ENCODE measurements at places on chromosomes 1 and 21.
A peak's percentile ranks its signal among the peaks of the same experiment; 100 is the strongest.

DNA sequence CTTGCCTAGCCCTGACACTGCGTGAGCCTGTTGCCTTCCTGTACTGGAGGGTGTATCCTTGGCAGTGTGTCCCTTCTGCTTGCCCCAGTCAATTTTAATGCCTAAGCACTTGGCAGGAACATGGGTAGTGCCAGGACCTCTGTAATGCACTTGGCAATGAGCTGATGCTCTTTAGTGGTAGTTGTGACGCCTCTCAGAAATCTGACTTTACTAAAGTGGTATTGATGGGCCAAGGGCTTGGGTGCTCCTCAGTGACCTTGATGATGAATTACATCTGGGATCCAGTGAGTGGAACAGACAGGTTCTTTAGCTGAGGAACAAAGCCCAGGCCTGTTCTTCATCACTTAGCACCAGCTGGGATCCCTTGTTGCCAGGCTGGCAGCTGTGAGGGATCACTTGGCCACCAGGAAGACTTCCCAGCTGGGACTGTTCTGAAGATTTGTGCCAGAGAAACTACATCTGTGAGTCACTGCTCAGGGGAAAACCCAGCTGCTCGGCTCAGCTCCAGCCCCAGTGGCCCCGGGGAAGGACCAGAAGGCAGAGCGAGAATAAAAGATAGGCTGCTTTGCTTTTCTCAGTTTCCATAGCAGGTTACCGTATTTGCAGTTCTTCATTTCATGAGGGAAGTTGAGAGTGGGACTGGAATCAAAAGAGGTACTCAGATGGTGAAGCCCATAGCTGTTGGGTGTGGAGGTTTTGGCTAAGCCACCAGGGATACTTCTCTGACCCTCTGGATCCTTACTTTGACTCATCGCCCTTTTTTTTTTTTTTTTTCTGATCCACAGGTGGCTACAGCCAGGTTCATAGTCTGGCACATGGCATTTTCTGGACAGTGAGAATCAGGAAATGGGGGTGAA is 28.5 kb upstream of the KCNA2 start:
- peak; percentile 77 for DNase-seq

GRCh38 chr1:84598418-84598817 is 24.2 kb upstream of the CTBS start:
- DNase-seq: no peak

GRCh38 chr1:162336621-162337285 is 39.9 kb downstream of the SPATA46 start:
- DNase-seq: no peak

GRCh38 chr1:111219557-111220286 is 7.8 kb upstream of the CHI3L2 start:
- peak; percentile 46 for DNase-seq

DNA sequence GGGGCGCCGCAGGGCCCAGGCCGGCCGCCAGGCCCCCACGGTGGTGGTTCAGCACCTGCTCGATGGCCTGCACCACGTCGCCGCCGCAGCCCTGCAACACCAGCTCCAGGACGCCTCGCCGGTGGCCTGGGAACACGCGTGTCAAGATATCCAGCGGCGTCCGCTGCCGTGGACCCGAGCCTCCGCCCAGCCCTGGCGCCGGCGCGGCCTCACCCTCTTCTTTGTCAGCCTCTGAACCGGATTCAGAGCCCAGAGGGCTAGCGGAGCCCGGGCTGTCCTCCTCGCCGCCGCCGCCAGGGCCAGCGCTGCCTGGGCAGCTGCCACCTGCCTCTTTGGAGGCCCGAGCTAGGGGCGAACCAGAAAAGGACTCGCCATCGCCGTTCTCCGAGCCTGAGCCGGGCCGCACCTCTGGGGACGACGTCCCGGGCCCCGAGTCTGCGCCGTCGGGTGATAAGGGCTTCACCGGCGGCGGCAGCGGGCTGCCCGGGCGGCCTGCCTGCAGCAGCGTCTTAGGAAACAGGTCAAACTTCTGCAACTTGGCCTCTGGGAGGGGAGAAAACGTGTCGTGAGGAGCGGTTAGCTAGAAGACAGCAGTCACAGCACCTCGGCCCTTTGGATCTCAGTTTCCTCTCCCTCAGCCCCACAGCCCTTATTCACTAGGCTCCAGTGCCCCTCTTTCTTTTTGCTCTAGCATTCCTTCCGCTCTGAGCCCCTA is 3.9 kb downstream of the DMRTA2 start:
- DNase-seq: no peak

DNA sequence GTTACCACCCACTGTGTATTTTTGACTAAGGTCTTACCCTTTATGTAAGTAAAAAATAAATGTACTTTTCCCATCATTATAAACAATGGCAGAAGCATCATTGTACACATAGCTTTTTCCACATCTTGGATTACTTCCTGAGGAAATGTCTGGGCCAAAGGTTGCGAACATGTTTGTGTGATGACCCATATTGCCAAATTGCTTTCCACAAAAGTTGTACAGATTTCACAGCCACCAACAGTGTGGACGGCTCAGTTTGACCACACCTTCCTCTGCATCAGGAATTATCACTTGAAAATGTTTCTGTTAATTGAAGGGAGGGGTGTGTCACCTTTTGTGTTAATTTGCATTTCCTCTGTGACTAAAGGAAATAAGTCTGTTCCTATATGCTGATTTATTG is 25.7 kb downstream of the AKNAD1 start:
- no peak for DNase-seq

GRCh38 chr1:206465951-206466350 is 4.3 kb upstream of the IKBKE start:
- no peak for DNase-seq

DNA sequence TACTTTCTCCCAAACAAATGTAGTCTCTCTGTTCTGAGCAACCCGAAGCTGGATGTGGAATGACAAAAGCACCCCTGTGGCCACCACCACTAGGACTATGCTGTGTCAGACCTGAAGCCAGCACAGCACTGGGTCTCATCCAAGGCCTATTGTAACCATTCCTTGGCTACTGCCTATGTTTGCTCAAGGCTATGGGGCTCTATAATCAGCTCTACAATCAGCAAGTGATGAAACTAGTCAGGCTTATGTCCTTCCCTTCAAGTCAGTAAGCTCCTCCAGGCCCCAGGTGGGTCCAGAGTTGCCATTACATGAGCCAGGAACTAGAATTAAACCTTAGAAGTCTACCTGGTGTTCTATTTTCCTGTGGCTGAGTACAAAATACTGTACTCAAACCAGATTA is 370.2 kb downstream of the TBX15 start:
- no peak for DNase-seq

DNA sequence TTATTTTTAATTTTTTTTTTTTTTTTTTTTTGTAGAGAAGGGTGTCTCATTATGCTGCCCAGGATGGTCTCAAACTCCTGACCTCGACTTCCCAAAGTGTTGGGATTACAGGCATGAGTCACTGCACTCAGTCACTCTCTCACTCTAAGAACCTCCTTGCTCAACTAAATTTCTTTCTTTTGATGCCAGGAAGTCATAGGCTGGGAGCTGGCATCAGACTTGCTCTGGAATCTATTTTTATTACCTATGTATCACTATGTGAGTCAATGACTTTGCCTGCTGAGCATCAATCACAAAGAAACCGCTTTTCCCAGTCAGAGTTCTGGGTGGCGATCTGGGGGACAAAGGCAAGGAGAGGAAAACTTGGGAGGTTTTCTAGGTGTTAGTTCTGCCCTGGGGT is 35.5 kb upstream of the PARP1 start:
- no peak for DNase-seq

DNA sequence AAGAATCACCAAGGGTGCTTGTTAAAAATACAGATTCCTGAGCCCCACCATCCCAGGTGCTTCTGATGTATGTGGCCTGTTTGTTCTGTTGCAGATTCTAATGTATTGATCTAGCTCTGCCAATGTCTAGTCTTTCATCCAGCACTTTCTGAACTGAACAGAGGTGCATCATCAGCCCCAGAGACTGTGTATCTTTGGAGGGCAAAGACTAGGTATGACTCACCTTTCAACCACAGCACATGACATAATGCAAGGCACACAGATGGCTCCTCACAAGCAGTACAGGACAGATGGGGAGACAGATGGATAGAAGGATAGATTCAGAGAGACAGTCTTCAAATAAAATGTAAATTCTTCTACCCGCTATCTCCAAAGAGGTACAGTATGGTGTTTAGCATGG is 32.3 kb downstream of the CD58 start:
- peak; percentile 31 for DNase-seq

DNA sequence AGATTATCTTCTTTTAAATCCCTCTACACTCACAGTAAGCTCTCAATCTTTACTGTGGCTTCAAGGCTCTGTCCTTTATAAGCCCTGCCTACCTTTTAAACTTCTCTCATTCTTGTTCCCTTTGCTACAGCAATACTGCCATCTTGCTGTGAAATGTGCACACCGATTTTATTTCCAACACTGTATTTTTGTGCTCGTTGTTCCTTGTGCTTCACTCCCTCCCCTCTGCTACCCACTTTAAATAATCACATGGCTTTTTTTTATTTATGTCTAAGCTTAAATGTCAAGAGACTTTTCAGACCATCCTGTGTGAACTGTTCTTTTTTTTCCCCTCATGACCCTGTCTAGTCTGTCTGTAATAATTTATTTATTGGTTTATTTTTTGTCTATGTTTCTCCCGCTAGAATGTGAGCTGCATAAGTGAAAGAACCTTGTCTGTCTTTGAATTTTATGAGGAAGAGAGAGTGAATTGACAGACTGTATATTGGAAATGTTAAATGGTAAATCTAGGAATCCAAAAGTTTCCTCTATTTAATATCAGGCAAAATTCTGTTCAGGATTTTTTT is 45.7 kb downstream of the ABCD3 start:
- no peak for DNase-seq

DNA sequence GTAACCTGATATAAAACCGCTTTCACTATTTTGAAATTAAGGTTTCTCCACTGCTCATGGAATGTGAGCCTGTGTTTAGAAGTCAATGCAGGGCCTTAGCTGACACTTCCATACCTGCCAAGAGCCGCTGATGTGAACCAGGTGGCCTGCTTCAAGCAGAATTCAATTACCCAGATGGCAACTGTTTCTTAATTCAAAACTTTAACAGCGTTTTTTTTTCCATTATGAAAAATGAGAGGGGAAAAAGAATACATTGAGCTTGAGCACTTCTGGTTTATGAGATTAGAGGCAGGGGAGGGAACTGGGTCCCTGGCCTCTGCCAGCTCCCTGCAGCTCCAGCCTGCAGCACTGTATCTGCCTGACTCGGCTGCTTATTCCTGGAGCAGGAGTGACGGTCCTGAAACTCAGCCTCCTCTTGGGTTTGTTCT is 7.7 kb upstream of the ATP1A1 start:
- no peak for DNase-seq

DNA sequence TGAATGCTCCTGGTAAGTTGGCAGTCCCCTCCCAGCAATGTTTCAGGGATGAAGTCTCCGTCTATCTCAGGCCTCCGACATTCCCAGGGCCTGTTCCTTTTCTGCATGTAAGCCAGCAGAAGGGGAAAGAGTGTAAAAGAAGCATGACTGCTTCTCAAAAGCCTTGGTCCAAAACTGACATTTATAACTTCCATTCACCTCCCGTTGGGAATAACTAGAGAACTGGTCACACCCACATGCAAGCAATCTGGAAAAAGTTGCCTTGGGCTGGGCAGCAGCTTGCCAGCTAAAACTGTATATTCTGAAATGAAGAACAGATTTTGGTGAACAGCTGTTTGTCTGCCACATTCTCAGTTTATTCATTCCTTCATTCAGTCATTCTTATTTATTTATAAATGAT is 24.2 kb upstream of the NPL start:
- DNase-seq: no peak

- no peak for DNase-seq
Measured at GRCh38 chr1:51558375-51558924, 39.4 kb upstream of the EPS15 start.

DNA sequence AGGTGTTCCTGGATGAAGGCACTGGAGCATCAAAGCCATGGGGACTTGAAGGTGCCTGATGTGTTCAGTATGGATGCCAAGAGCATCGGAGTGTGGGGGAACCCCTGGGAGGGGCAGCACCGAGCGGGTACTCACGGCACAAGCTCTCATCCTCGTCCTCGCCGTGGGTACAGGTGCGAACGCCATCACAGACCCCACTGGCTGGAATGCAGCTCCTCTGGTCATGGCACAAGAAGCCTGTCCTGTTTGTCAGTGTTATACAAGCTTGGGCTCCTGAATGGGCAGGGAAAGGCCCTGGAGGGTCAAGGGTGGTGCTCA is 6.0 kb downstream of the LDLRAD1 start:
- DNase-seq: no peak

DNA sequence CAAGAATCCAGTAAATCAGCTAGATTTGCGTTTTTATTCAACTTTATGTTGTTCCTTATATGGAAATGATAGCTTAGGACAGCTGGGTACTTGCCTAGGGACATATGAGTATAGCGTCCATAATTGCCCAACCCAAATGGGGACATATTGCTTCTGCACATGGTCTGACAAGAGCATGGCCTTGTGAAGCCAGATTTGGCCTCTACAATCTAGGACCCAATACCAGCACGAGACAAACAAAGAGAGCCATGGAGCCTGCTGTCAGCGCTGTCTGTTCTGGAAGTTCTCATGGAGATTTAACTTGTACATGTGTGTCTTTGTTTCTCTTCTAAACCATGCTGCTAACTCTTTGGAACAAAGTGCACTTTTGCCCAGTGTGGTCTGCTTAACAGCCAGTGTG is 240.0 kb upstream of the CAMK1G start:
- DNase-seq: no peak

DNA sequence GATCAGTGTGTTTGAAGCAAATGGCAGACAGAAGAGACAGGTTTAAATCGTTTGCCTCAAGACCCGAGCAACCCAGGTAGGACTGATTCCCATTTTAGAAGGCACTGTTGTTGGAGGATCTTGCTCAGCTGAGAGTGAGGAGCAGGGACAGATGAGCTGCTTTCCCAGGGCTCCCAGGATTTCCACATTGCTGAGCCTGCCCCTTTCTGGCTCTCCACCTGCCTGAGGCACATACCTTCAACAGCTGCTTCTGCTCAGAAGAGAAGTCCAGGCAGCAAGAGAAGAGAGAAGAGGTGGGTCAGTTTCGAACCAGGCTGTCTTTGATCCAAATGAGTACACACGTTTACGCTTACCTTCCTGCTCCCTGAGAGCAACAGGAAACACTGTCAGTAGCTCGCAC is 5.7 kb downstream of the TNNT2 start:
- no peak for DNase-seq

GRCh38 chr1:25033828-25034705 is 104.0 kb upstream of the RUNX3 start:
- DNase-seq: peak; percentile 82

GRCh38 chr1:91784616-91785015 is 101.3 kb downstream of the TGFBR3 start:
- DNase-seq: no peak

All from CD4-positive, alpha-beta T cell treated with Interleukin-1 beta for 1 hour (primary cell).